GM23338 (cell line): ENCODE measurements at places on chromosomes 5 and 9.

- peak overlapping the region; percentile 82 for H3K27ac ChIP-seq
- H3K27me3 ChIP-seq, result no peaks in the 10 kb centered on the region
- peaks cover 9% of the 10 kb centered on the region for H3K4me1 ChIP-seq
- no peaks in the 10 kb centered on the region for H3K36me3 ChIP-seq
- no peak for DNase-seq
These were observed 707 bp upstream of the ZFYVE16 start for GRCh38 chr5:80406980-80407734.

- no peak for DNase-seq
- no peaks in the 10 kb centered on the region for H3K4me1 ChIP-seq
- H3K27me3 ChIP-seq, result no peaks in the 10 kb centered on the region
- H3K27ac ChIP-seq, result no peak overlapping the region
These were observed 104.6 kb downstream of the DMRT2 start for GRCh38 chr9:1154739-1155138.

DNA sequence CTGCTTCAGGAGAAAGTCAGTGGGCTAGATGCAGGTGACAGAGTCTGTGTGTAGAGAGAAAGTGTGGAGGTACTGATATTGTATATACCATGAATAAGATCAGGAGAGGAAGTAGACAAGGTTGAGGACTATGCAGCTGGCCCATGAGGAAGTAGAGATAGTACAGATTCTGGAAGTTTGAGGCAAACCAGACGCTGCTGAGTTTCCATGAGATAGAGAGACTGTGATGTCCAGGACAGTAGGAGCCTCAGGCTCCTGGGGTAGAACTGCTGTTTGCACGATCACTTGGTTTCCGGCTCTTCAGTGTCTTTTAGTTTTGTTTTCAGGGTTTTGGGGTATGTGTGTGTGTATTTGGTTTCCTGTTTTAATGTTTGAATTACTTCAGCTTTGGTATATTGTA is 13.6 kb downstream of the OTULINL start:
- no peaks in the 10 kb centered on the region for H3K27me3 ChIP-seq
- H3K27ac ChIP-seq, result no peak overlapping the region
- H3K4me3 ChIP-seq, result no peak overlapping the region
- H3K4me1 ChIP-seq, result no peaks in the 10 kb centered on the region
- DNase-seq, result no peak

- no peak overlapping the region for H3K27ac ChIP-seq
- DNase-seq, result no peak
- no peak overlapping the region for H3K4me3 ChIP-seq
- H3K27me3 ChIP-seq, result no peaks in the 10 kb centered on the region
These were observed 30.3 kb upstream of the PUM3 start for GRCh38 chr9:2874001-2874750.

DNA sequence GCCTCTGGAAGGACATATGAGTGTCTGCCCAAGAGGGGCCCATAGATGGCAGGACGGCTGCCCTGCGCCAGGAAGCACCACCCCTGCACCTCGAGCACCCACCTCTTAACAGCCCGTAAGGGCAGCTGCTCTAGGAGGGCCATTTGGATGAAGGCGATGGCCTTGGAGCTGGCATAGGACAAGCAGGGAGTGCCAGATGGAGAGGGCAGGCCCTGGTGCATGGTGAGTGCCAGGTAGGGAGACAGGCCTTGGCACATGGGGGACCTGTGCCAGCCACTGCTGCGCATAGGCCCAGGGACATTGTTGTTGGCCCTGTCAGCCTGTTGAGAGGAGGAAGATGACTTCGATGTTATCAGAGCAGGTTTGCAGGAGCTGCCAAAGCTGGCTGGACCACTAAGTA is 134.2 kb downstream of the SLC25A46 start:
- H3K27me3 ChIP-seq, result no peaks in the 10 kb centered on the region
- H3K27ac ChIP-seq, result no peak overlapping the region

- no peak for DNase-seq
- H3K27ac ChIP-seq, result no peak overlapping the region
- no peaks in the 10 kb centered on the region for H3K27me3 ChIP-seq
These were observed 1034.8 kb downstream of the CDH12 start for GRCh38 chr5:21818370-21818720.

DNA sequence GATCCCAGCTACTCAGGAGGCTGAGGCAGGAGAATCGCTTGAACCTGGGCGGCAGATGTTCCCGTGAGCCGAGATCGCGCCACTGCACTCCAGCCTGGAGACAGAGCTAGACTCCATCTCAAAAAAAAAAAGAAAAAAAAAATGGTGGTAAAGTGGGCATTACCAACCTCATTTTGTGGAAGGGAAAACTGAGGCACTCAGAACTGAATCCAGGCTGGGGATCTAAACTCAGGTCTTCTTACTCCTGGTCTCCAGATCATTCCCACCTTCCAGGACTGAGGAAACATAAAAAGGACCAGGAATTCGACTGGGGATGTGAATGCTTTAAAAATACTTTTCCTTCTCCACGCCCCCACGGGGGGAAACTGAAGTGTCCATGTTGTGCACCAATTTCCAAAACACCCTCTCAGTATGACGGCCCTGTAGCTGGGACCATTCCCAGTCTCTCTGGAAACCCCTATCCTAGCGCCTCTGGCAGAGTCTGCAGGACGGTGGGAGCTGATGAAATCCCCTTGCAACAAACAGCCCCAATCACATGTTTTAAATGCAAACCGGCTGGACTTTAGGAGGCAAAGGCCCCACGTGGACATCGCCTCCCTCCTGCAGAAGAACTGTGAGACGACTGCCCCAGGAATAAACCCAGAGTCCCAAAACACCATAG is 8.9 kb upstream of the AKNA start:
- H3K4me1 ChIP-seq, result peaks cover 20% of the 10 kb centered on the region; the same call in 1 of the 2 replicates
- no peaks in the 10 kb centered on the region for H3K27me3 ChIP-seq
- H3K4me3 ChIP-seq, result peak overlapping the region; percentile 93

DNA sequence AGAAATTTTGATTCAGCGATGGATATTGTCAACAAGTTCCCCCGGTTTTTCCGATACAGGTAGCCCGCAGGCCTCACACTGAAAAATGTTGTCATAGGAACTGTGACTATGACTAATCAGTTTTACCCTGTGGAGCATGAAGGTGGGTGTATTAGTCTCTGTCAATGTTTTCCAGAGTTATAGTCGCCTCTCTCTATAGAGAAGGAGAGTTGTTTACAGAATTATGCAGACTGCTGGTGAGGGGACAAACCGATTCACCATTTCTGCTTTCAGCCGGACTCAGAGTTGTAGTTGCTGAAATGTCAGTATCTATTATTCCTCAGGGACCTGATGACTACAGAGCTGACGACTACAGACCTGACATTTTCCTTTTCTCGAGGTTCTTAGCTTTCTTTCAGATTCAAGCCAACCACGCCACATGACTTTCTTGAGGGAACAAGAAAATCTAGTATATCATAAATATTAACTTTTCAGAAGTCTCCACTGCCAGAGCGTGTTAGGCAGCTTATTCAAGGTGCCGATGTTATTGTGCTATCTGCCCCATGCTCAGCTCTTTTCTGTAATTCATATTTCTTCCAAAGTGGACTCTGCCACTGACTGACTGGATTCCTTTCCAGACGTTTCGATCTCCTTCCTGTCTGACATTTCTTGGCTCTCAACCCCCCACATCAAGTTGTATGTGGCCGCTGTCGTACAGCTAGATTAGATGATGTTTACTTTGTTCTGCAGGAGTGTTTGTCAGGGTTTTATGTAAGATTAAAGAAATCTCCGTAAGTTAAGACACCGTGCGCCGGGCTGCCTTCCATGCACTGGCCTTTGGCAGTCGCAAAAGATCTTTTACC is 178.1 kb downstream of the FGF1 start:
- H3K36me3 ChIP-seq, result no peaks in the 10 kb centered on the region

DNA sequence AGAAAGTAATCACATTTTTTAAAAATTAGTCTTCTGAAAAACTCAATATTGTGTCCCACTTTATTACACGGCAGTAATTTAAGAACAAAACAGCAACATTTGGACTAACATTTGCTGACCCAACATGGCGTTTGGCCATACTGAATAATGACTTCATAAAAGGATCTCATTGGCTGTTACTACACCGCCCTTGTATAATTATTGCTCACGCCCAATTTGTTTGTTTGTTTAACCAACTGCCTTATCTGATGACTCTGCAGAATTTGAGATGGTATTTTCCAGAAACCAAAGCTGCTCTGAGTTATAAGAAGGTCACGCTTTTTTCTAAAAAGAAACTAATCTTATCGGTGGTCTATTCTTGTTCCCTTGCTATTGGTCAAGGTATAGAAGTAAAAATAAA is 200.2 kb upstream of the TARS1 start:
- no peak overlapping the region for H3K4me3 ChIP-seq
- H3K27ac ChIP-seq, result no peak overlapping the region
- DNase-seq, result no peak

- no peak overlapping the region for H3K27ac ChIP-seq
- no peaks in the 10 kb centered on the region for H3K36me3 ChIP-seq
- peaks cover 18% of the 10 kb centered on the region for H3K27me3 ChIP-seq
- H3K4me3 ChIP-seq, result no peak overlapping the region
- DNase-seq, result no peak
These were observed 5.0 kb upstream of the NIPAL4 start for GRCh38 chr5:157455057-157455456.

DNA sequence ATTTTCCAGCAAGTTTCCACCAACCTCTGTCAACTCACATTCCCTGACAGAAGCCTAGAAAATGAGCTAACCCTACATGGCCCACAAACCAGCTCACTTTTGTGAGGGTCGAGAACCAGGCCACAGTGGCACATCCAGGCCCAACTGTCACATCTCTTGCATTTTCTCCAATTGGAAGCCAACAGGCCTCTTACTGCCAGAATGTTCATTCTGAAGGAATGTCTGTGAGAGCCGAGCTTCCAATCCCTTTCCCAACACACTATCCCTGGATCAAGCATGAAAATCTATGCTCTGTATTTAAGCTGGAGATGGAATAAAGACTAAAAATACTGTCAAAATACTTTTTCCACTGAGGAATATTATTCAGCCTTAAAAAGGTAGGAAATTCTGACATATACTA is 20.0 kb downstream of the MARCHF3 start:
- H3K36me3 ChIP-seq, result no peaks in the 10 kb centered on the region
- no peaks in the 10 kb centered on the region for H3K27me3 ChIP-seq
- DNase-seq, result no peak

DNA sequence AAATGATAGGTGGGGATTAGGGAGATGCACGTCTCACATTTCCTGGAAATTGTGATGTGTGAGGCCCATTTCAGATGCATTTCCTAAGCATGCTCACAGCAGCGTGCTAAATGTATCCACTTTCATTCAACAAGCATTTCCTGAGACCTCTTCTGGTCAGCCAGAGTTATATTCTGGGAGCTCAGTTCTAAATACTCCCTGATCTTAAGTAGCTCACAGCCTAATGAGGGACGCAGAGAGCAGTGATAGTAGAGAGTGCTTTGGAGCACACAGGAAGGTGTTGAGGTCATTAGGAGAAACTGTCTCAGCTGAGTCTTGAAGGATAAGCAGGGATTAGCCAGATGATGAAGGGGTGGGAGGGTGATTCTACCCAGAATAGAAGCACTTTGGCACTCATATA is 46.2 kb upstream of the FSD1L start:
- peak; percentile 23 for DNase-seq
- peaks cover 63% of the 10 kb centered on the region for H3K4me1 ChIP-seq

GRCh38 chr5:113163328-113163727 is 186.7 kb downstream of the DCP2 start:
- H3K27ac ChIP-seq, result no peak overlapping the region
- H3K4me1 ChIP-seq, result peaks cover 30% of the 10 kb centered on the region
- no peak overlapping the region for H3K4me3 ChIP-seq
- no peaks in the 10 kb centered on the region for H3K36me3 ChIP-seq
- no peak for DNase-seq

DNA sequence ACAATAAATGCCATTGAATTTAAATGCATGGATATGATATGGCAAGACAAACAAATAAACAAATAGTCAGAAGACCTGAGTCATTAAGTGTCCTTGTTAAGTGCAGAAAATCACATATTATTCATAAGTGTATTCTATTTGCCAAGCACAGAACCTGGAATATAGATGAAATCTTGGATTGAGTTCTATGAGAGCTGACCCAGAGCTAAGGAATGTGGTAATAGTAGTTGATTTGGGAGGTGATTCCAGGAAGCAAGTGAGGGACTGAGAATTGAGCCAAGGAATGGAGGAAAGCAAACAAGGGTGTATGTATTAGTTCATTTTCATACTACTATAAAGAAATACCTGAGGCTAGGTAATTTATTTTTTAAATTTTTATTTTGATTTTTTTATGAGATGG is 208.9 kb downstream of the TRIM32 start:
- no peak for DNase-seq
- H3K4me3 ChIP-seq, result no peak overlapping the region

DNA sequence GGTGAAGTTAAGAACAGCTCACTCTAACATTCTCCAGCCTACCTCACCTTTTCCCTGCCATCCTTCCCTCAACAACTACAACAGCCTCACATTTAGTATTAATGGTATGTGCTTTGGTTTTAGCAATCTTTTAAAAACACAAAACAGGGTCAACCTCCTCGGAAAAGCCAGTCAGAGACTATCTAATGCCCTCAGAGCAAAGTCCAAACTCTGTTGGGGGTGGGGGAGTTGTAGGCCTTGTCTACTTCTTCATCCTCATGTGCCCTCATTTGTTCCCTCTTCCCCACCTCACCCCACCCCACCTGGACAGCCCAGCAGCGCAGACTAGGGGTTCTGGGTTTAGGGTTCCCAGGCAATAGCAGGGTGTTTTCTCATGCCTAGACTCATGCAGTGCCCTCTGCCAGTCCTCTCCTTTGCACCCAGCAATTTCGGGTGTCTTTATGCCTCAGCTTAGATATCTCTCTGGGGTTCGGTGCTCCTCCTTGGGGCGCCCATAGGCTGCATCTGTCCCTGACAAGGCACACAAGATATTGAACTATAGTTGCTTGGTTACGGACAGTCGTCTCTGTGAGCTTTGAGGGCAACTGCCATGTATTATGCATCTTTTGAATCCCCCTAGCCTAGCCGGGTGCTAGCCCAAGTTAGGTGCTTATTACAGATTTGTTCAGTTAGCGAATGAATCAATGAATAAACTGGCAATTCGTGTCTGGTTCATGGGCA is 762 bp upstream of the TCOF1 start:
- H3K27me3 ChIP-seq, result no peaks in the 10 kb centered on the region
- H3K4me1 ChIP-seq, result peaks cover 3% of the 10 kb centered on the region
- DNase-seq, result no peak
- no peak overlapping the region for H3K27ac ChIP-seq
- peak overlapping the region; percentile 99 for H3K4me3 ChIP-seq

DNA sequence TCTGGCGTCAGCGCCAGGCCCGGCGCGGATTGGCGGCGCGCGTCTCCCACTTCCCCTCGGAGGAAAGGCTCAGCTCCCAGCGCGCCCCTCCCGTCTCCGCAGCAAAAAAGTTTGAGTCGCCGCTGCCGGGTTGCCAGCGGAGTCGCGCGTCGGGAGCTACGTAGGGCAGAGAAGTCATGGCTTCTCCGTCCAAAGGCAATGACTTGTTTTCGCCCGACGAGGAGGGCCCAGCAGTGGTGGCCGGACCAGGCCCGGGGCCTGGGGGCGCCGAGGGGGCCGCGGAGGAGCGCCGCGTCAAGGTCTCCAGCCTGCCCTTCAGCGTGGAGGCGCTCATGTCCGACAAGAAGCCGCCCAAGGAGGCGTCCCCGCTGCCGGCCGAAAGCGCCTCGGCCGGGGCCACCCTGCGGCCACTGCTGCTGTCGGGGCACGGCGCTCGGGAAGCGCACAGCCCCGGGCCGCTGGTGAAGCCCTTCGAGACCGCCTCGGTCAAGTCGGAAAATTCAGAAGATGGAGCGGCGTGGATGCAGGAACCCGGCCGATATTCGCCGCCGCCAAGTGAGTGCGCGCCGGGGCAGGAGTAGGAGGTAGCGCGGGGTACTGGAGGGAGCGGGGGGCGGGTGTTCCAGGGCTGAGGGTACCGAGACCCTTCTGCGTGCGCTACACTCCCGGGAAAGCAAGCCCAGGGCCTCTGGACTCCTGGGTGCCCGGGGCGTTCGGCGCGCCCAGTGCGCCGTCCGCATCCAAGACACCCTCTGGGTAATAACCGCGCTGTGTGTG is at the start of gene MSX2:
MSX2 (plus strand) TSS at position 99 of the 777 bp plus-strand sequence; CDS start at position 177, 78 bp downstream.
- DNase-seq, result peak; percentile 95
- H3K4me3 ChIP-seq, result peak within 1 kb of the TSS; percentile 81
- H3K36me3 ChIP-seq, result no peaks in the 10 kb centered on the region
- no peak within 1 kb of the TSS for H3K27ac ChIP-seq
- peaks cover 66% of the 10 kb centered on the region for H3K4me1 ChIP-seq
